ENCODE measurements at places on chromosomes 6 and 20. TPM values are rescaled to one million over a fixed set of nuclear protein-coding genes. Genes with fewer than 3 reads are reported as not detected.
A peak's percentile ranks its signal among the peaks of the same experiment; 100 is the strongest.

- H3K4me3 ChIP-seq = no peak overlapping the region
- H3K4me1 ChIP-seq = peaks cover 6% of the 10 kb centered on the region
- H3K27ac ChIP-seq = peak overlapping the region; percentile 75
- DNase-seq = no peak
Measured at GRCh38 chr20:38196076-38196475, 31.0 kb upstream of the TGM2 start.

DNA sequence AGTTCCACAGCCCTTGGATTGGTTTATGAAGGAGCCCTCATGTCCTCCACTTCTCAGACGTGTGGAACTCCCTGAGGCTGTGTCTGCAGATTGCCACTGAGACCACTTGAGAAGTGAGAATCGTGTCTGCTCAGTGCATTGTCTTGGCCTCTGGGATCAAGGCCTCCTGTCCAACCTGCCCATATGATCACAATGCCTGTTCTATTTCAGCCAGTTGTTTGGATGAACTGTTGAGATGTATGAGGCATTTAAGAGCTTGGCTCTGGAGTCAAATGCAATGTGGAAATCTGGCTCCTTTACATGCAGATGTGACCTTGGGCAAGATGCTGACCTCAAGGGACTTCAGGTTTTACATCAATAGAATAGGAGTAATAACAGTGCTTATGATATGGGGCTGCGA lies 125.9 kb downstream of the SLC24A3 start:
- no peak overlapping the region for H3K27ac ChIP-seq
- no peak overlapping the region for H3K4me3 ChIP-seq
- peaks cover 17% of the 10 kb centered on the region for H3K27me3 ChIP-seq
- no peak for DNase-seq
- H3K4me1 ChIP-seq = no peaks in the 10 kb centered on the region

GRCh38 chr20:12570371-12570770 lies 438.4 kb upstream of the SPTLC3 start:
- H3K27ac ChIP-seq = no peak overlapping the region
- peak; percentile 26 for DNase-seq
- no peaks in the 10 kb centered on the region for H3K36me3 ChIP-seq
- no peak overlapping the region for H3K4me3 ChIP-seq
- H3K27me3 ChIP-seq = no peaks in the 10 kb centered on the region
- peaks cover 18% of the 10 kb centered on the region for H3K4me1 ChIP-seq

GRCh38 chr20:50726955-50727791 lies 4.2 kb upstream of the PARD6B start:
- H3K27ac ChIP-seq = no peak overlapping the region
- no peak for DNase-seq
- H3K4me3 ChIP-seq = no peak overlapping the region
- H3K4me1 ChIP-seq = peaks cover 13% of the 10 kb centered on the region
- H3K27me3 ChIP-seq = no peaks in the 10 kb centered on the region

DNA sequence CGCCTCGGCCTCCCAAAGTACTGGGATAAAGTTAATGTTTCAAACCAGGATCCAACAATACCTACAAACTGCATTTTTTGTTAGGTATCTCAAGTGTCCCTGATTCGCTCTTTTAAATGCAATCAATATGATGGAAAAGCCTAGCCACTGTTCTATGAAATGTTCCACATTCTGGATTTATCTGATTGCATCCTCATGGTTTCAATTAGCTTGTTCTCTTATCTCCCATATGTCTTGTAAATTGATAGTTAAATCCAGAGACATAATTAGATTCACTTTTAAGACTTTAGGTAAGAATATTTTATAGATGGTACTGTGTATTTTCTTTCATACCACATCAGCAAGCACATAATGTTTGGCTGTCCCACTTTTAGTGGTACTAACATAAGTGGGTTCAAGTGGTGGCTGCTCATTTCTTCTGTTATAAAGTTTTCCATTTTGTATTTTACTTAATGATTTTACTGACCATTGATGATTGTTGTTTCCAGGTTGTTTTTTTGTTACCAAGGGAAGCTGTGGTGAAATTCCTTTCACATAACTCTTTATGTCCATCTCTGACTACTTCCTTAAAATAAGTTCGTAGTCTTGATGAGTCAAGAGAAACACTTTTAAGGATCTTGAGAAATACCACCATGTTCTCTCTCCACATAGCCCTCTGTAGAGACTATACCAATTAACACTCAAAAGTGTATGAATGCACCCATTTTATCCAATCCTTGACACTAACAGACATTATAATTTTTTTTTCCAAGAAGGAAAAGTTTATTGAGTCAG lies 40.5 kb downstream of the RNGTT start:
- peaks cover 16% of the 10 kb centered on the region for H3K36me3 ChIP-seq
- DNase-seq = no peak
- no peaks in the 10 kb centered on the region for H3K27me3 ChIP-seq
- peak overlapping the region; percentile 25 for H3K27ac ChIP-seq

DNA sequence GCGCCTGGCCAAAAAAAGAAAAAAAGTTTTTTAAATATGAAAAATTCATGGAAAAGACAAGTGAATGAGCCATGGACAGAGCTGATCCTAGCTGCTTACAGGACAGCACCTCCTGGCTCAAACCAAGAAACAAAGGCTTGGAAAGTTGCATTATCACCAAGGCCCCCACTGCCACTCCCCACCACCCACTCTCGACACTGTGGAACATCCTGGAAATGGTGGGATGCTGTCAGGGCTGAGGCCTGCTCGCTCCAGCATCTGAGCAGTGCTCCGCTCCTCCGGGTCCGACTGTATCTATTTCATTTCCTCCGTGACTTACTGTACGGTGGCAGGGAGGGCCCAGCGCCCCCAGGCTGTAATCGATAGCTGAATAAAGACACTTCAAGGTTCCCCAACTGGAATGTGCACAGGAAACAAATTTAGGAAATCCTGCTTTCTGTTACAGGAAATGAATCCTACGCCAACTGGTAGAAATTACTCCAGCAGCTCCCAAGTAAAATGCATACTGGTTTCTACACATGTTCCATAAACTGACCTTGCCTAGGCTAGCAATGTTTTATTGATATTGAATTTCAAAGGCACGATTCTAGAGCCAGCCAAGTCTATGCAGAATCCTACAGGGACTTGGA lies 109.5 kb upstream of the NFATC2 start:
- H3K36me3 ChIP-seq = peaks cover 5% of the 10 kb centered on the region
- no peak overlapping the region for H3K4me3 ChIP-seq
- no peaks in the 10 kb centered on the region for H3K27me3 ChIP-seq
- DNase-seq = no peak

- H3K4me1 ChIP-seq = peaks cover 15% of the 10 kb centered on the region
- peaks cover 6% of the 10 kb centered on the region for H3K36me3 ChIP-seq
- no peak overlapping the region for H3K4me3 ChIP-seq
- DNase-seq = no peak
- H3K27me3 ChIP-seq = no peaks in the 10 kb centered on the region
- H3K27ac ChIP-seq = peak overlapping the region; percentile 13
Measured at GRCh38 chr6:130132286-130132701, 90.5 kb downstream of the SAMD3 start.

DNA sequence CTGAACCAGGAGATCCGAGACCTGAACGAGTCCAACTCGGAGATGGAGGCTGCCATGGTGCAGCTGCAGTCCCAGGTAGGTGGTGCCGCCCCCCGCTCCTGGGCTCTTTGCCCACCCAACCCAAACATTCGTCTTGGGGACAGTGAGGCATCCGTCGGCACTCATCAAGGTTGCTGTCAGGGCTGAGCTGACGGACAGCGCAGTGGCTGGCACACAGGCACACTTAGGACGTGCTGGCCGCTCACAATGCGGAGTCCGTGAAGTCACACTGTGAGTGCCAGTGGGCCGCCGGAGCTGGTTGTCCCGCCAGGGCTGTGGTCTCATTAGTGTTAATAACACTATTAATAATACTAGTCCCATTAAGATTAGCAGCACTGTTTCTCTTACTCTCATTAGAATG lies 18.2 kb upstream of the PCMTD2 start:
- no peak overlapping the region for H3K27ac ChIP-seq
- DNase-seq = no peak
- H3K4me1 ChIP-seq = peaks cover 20% of the 10 kb centered on the region
- H3K27me3 ChIP-seq = no peaks in the 10 kb centered on the region
- no peak overlapping the region for H3K4me3 ChIP-seq

DNA sequence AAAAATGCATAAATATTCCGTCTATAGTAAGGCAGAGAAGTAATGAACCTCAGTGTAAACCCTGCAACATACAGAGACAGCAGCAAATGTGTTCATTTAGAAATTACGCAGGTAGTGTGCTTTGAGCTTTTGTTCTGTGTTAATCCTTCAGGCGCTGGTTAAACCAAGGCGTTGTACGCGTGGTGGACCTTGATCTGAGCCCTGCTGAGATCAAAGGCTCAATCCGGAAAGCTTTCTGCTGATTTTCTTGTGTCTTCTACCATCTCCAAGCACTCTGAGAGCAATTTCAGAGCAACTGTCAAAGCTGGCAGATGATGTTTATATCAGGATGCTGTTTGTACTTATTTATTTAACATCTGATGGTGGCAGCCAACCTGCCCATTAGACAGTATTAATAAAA lies 382.8 kb downstream of the CDH26 start:
- H3K27me3 ChIP-seq = peaks cover 5% of the 10 kb centered on the region
- no peak overlapping the region for H3K4me3 ChIP-seq
- H3K27ac ChIP-seq = no peak overlapping the region
- H3K4me1 ChIP-seq = peaks cover 11% of the 10 kb centered on the region
- no peaks in the 10 kb centered on the region for H3K36me3 ChIP-seq

DNA sequence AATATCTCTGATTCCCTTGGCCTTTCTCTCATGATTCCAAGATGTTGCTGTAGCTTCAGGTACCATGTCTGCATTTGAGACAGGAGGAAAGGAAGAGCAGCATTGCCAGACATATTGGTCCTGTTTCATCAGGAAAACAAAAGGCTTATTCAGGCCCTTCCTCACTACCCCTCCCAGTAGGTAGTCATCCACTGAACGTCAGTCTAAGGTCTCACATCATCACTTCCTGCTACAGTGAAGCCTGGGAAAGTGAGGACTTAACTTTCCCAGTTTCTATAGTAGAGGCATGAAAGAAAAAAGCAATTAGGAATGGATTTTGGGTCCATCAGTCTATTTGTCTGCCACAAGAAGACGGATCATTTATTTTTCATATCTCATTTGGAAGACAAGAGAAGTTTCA lies 85.7 kb upstream of the SOX4 start:
- H3K36me3 ChIP-seq = no peaks in the 10 kb centered on the region
- H3K27ac ChIP-seq = no peak overlapping the region
- no peak for DNase-seq
- peaks cover 13% of the 10 kb centered on the region for H3K4me1 ChIP-seq

GRCh38 chr20:23639490-23639958 lies 1.8 kb upstream of the CST3 start:
- H3K27ac ChIP-seq = no peak overlapping the region
- peak overlapping the region; percentile 81 for H3K4me3 ChIP-seq

DNA sequence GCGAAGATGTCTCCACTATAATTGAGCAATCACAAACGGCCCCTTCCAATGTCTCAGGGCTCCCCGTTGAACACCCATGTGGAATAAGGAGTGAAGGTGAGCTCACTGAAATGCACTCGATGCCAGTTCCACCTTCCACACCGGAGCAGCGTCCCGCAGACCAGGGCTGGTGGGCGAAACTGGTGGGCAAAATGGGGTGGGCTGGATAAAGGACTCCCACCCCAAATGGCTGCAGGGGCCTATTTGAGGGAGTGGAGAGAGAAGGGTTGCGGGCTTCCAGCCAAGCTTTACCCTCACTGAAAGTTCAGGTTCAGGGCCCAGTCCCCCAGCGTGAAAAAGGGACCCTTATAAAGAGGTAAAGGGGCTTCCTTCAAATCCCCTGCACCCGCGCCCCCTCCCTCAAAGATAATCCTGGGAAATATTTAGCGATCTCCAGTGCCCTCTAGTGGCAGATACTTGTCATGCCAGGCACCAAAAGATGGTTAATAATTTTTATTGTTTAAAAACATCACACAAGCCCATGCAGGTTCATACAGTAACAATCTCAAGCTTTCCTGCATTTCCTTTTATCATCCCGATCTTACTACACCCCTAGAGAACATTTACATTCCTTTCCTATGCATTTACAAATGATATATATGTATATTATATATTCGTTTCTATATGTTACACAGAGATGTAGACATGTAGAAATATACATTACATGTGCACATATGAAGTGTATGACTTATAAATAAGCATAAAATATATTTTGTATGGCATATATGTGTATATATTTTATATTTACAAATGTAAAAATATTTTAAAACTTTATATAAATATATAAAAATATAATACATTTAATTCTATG lies 58.2 kb upstream of the NKX2-2 start:
- H3K4me1 ChIP-seq = no peaks in the 10 kb centered on the region
- H3K4me3 ChIP-seq = no peak overlapping the region
- no peak for DNase-seq

GRCh38 chr6:163836876-163837690 lies 422.6 kb downstream of the QKI start:
- H3K4me1 ChIP-seq = peaks cover 38% of the 10 kb centered on the region
- peaks cover 9% of the 10 kb centered on the region for H3K36me3 ChIP-seq
- peak overlapping the region; percentile 96 for H3K27ac ChIP-seq
- H3K4me3 ChIP-seq = peak overlapping the region; percentile 29
- no peaks in the 10 kb centered on the region for H3K27me3 ChIP-seq

SNAP91 gene
- total RNA-seq = 8.7 TPM

ROMO1 gene
- 158 TPM for total RNA-seq

HMGN4 gene
- total RNA-seq = 50.1 TPM

MYH7B gene
- 0.55 TPM for total RNA-seq

L3MBTL3 gene
- 32.0 TPM for total RNA-seq

FOXO3 gene
- total RNA-seq = 32.8 TPM

PREX1 gene
- 73.7 TPM for total RNA-seq

ZSCAN12 gene
- total RNA-seq = 18.0 TPM
